Occipital lobe (tissue), 3 donors: ENCODE measurements at places on chromosomes 3 and 15. TPM values are rescaled to one million over a fixed set of nuclear protein-coding genes. Genes with fewer than 3 reads are reported as not detected.

DNA sequence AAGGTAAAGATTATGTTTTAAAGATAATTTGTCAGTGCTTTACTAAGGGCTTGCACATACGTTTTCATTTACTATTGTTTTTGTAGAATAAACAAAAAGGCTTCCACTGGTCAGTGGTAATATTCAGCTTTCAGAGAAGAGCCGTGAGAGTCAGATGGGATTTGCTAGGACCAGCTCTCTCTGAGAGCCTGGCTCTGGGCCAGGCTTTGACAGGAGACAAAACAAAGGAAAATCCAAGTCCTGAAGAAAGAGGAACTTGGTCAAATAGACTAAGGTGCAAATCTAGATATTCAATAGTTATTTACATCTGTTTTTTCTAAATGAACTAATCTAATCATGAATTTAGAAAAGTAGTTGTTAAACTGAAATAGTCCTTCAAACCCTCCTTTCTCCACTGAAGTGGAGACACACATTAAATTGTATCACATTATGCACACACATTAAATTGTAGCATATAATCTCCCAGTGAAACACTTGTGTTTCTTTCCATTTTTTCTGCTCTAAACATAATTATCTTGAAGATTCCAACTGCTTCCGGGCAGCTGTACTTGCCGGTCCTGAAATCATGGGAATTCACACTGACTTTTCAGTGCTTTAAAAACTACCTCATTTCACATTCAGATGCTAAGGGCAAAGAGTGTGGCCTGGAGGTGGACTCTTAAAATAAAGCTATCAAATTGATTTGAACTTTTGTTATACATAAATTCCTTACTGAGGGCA, 55.1 kb upstream of the FILIP1L start:
- DNase-seq = no peak

DNA sequence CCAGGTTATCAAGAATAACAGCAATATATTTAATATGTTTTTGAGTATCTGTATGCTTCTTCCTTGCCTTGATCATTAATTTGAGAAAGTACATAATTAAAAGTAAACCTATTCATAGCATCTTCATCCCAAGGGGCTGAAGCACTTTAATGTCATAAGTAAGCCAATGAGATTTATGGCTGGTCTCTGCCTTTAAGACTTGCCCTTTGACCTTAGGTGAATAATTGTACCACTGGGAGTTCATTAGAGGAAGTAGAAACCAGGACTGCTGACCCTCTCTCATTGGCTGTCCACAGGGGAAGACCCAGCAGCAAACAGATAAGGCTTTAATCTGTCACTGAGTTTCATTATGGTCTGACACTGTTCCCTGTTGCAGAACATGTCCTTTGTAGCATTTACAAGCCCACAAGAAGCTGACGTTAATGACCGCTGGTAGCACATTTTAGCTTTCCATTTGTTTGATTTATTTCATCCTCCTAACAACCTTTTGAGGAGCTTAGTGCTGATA, 16.3 kb upstream of the ERC2 start:
- DNase-seq = no peak

- DNase-seq = no peak
These were observed 15.3 kb downstream of the PLXNB1 start for GRCh38 chr3:48414376-48415250.

DNA sequence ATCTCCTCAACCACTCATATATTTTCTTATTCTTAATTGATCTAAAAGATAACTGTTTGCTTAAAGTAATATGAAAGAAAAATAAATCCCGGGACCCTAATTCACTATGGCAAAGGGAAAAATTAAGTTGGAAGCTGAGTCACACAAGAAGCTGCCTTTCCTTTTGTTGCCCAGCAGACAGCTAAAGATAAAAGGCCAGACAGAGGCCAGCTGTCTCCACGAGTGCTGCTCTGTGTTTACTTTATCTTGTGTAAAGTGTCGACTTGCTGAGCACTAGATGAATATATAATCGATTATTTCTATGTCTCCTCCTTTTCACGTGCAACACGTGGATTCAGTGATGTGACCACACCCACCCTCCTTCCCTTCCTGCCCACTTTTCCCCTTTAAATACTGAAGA, 52.8 kb upstream of the NSMCE3 start:
- DNase-seq = no peak

GRCh38 chr3:56173601-56174000, 294.7 kb downstream of the ERC2 start:
- no peak for DNase-seq

- DNase-seq = no peak
These were observed 20.4 kb downstream of the TMOD3 start for GRCh38 chr15:51849860-51850259.

DNA sequence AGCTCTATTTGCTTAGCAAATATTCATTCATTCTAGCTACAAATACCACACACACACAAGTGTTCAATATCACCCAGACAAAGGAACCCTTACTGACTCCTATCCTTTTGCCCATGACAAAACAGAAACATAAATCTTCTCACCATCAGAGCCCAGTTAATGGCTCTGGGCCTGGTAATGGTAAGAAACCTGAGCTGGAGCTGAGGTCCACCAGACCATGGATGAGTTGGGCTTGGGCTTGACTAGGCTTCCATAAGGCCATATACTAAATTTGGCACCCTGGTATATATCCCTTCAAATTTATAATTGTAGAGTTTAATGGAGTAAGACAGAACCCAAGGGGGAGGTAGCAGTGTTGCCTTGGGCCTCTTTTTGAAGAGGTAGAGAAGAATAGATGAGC, 29.4 kb downstream of the GPR176 start:
- DNase-seq = no peak

DNA sequence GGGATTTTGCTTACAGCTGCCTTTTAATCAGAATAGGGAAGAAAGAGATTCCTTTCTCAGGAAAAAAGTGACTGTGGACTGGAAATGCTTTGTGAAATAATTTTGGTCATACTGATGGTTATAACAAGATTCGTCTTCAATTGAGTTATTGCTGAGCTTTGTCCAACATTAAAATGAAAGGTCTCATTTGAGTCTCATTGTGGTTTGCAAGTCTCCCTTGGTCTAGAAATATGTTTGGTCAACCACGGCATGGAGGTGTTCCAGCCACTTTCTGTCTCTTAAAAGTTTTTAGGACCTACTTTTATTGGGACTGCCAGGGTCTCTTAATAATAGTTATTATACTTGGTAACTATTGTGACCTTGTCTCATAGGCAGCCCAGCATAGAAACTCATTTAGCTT, 15.3 kb downstream of the FLNB start:
- DNase-seq = no peak

DNA sequence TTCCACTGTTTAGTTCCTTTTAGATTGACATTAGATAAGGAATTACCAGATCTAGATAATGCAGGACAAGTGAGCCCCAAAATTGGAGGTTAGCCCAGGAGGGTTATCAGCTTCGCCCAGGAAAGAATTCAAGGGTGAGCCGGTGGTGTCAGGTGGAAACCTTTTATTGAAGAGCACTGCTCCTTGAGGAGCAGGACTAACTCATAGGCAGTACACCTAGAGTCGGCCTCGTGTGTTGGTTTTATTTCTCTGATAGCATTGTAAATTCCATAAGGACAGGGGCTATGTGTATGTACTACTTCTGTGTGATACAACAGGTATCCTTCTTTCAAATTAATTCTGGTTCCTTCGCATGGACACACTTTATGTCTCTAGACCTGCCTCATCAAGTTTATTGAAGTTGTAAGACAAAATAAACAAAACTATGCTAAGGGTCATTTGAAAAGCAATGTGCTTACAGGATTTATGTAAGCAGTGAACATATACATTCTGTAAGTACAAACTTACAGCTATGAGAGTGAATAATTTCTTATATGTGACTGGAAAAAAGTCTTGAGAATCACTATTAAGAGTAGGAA, 57.2 kb downstream of the SNX4 start:
- DNase-seq = no peak

DNA sequence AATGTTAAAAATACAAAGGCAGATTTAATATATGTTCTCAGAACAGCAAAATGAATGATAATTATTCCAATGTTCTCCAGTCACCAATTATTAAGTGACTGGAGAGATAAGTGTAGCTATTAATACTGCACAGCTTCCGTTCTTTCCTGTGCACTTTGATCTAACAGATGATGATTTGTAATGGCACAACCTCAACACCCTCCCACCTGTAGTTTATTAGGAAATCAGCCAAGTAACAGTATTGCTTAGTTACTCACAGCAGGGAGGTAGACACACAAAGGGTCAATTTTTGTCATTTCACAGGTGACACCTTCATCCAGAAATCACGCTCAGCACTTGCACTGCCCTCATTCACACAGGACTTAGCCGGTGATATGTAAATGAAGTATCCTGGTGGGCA, 688.1 kb downstream of the EPHA3 start:
- no peak for DNase-seq

DNA sequence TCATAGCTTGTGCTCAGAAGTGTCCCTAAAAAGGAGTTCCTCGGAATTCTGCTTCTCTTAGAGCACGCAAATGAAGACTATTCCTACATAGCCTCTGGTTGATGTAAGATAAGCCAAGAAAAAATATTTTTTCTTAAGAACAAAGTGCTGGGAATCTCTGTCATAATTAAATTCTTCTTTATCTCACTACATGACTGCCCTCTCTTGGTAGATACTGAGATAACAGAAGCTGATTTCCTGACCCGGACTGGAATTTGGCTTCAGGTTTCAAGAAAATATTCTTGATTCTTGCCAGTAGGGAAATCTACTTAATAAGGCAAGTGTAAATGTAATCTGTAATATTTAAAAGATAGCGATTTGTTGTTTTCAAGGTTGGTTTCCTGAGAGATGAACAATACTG, 31.3 kb upstream of the SETMAR start:
- no peak for DNase-seq

DNA sequence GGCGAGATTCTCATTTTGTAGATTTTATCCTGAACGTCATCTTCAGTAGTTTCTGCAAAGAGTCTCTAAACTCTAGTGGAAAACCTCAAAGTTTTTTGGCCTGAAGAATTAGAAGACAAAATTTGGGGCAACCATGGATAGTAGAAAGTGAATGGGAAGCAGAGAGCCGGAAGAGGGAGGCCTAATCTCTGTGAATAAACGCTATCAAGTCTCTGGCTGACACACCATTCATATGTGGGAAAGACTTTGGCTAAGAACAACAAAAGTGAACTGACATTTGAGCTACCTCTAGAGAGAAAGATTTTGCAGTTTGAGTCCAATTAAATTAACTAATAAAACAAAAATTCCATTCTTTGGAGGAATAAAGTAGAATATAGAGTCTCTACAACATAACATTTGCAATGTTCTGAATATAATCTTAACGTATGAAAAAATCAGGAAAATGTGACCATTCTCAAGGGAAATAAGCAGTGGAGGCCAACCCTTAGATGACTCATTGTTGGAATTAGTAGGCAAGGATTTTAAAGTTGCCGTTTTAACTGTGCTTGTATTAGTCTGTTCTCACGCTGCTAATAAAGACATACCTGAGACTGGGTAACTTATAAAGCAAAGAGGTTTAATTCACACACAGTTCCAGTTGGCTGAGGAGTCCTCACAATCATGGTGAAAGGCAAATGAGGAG, 184.6 kb downstream of the C3orf38 start:
- DNase-seq = no peak

- DNase-seq = peak; percentile 57
These were observed 37.3 kb upstream of the RFTN1 start for GRCh38 chr3:16550676-16551341.

DNA sequence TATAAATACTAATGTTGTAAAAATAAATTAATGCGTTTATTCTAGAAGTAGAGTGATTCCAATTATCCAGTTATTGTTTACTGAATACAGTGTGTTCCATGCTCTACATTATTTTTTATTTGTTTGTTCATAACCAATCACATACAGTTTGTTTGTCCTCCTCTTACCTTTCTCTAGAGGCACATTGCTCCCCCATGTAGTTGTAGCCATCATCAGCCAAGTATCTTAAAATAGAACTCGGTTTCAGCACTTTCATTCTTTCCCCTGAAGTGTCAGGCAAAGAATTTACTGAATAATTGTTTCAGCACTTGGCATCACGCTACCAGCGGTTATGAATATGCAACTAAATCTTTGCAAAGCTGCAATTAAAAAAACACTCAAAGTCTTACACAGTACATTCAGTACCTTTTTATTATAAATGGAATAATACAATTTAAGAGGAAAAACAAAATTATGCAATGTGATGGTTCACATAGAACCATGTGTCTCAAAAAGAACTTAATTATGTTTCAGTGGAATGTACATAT, 448.6 kb upstream of the ATP10A start:
- DNase-seq = no peak

GRCh38 chr3:140570602-140571001, 107.3 kb upstream of the TRIM42 start:
- DNase-seq = no peak

DNA sequence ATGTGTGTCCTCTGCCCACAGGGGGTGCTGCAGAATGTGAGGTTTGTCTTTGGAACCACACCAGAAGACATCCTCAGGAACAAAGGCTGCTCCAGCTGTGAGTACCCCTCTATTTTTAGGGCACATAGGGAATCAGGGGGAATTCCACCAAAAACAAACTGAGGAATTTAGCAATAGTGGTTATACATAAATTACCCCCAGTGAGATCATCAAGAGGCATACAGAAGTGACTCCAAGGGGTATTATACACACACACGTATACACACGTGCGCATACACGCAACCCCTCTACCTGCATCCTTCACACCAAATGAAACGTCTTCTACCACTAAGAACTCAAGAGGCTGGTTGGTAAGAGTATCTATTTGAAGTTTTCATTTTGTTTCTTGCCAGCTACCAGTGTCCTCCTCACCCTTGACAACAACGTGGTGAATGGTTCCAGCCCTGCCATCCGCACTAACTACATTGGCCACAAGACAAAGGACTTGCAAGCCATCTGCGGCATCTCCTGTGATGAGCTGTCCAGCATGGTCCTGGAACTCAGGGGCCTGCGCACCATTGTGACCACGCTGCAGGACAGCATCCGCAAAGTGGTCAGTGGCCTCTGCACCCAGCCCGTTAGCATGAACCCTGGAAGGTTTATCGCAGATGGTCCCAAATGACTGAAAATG, 2.9 kb downstream of the THBS1 start:
- no peak for DNase-seq

GRCh38 chr15:45855210-45855906, 220.5 kb downstream of the SQOR start:
- no peak for DNase-seq

DNA sequence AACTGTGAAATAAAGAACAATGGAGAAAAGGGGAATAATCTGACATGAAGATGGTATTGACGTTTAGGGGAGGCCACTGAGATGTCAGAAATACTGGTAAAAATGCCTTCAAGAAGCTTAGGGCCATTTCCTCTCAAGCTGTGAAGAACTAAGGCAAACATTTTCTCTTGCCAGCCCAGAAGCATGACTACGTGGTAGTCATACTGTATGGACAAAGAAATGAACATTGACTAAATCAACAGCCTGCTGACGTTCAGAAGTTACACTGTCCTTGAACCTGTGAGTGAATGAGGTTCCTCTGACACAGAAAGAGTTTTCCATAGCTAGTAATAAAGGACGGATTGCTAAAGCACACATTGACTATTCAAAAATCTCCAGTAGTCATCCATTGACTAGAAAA, 121.0 kb downstream of the P3H2 start:
- no peak for DNase-seq

- DNase-seq = no peak
These were observed 269.5 kb upstream of the DCBLD2 start for GRCh38 chr3:99170867-99171517.

SMCO1 gene
- total RNA-seq = not detected

HIGD2B gene
- 0.47 TPM for total RNA-seq

MITF gene
- 2.7 TPM for total RNA-seq

NPAP1 gene
- 0.31 TPM for total RNA-seq

PLSCR2 gene
- not detected for total RNA-seq

GLDN gene
- 2.3 TPM for total RNA-seq

NUP210 gene
- total RNA-seq = 7.5 TPM

RSL24D1 gene
- 175 TPM for total RNA-seq

GRM7 gene
- total RNA-seq = 98.9 TPM

RBP2 gene
- not detected for total RNA-seq
